Progenitor cell of endocrine pancreas (in vitro differentiated cells): ENCODE measurements at places on chromosomes 5 and 9. TPM values are rescaled to one million over a fixed set of nuclear protein-coding genes. Genes with fewer than 3 reads are reported as not detected.

The FBXL7 gene
- 14.8 and 15.4 TPM in 2 replicates for total RNA-seq

The LCN15 gene
- total RNA-seq, result not detected in 2 replicates

The PCDHGA10 gene
- 14.3 and 14.6 TPM in 2 replicates for total RNA-seq

The SLC36A3 gene
- not detected in 2 replicates for total RNA-seq

The PDZD2 gene
- 2.4 and 3.1 TPM in 2 replicates for total RNA-seq

The FRMPD1 gene
- total RNA-seq, result 0.31 and 0.44 TPM in 2 replicates

- DNase-seq, result no peak
Measured at GRCh38 chr9:15743512-15743911, 190.7 kb downstream of the CCDC171 start.

- no peak for DNase-seq
Measured at GRCh38 chr9:5493679-5494511, 16.4 kb upstream of the PDCD1LG2 start.

The PCDHA9 gene
- total RNA-seq, result 3.4 and 3.8 TPM in 2 replicates

- no peak for DNase-seq
Measured at GRCh38 chr9:30410273-30410672, 1974.2 kb upstream of the ACO1 start.

GRCh38 chr5:140293091-140293848, 9.6 kb downstream of the PFDN1 start:
- no peak for DNase-seq

The ARID3C gene
- 8.5 and 12.0 TPM in 2 replicates for total RNA-seq

GRCh38 chr5:36694351-36694750, 87.9 kb downstream of the SLC1A3 start:
- no peak for DNase-seq

GRCh38 chr9:112863214-112863613, 27.5 kb downstream of the SLC46A2 start:
- no peak for DNase-seq

GRCh38 chr5:10977011-10977410, 216.0 kb upstream of the DAP start:
- no peak for DNase-seq

- no peak for DNase-seq
Measured at GRCh38 chr5:11363631-11364178, 540.5 kb downstream of the CTNND2 start.

DNA sequence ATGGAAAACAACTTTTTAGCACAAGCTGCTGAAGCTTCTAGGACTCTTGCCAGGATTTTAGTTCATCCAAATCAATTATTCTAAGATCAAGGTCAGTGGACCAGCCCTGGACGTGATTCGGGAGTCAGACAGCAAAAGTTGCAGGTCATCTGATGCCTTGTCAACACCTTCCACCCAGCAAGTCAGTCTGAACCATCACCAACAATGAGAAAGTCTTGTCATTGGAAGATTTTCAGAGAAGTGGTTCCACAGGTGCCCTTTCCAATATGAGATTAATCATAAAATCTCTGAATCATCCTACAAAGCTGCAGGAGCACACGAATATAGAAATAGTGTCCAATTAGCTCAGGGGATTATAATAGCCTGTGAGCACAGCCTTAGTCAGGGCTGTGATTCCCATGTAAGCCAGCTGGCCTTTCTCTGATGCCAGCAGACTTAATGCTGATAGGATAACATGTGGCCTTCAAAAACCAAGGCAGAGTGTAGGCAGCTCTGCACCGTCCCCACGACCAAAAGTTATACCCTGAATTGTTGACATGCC, 445.0 kb upstream of the TRPC7 start:
- DNase-seq, result no peak

GRCh38 chr5:116982035-116982434, 407.4 kb upstream of the SEMA6A start:
- DNase-seq, result no peak

GRCh38 chr5:6525910-6526309, 77.3 kb downstream of the UBE2QL1 start:
- DNase-seq, result no peak

The HTR1A gene
- not detected in 2 replicates for total RNA-seq

- no peak for DNase-seq
Measured at GRCh38 chr5:119291877-119292276, 63.9 kb upstream of the TNFAIP8 start.

The CENPP gene
- 5.0 and 6.9 TPM in 2 replicates for total RNA-seq

DNA sequence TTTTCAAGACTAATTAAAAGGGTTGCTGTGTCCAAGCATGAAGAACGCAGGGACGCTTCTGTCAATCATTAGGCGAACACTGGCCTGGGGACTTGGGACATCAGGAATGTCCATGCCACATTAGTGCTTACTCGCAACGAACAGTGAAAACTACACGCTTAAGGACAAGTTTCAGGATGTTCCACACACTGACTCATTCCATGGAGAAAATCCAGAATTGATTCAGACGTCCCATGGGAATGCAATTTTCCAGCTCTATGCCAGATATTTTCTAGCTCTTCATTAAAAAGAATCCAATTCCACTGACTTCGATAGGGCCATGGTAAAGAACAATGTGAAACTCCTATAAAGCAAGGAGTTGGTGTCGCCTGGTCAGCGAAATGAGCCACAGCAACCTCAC, 98.2 kb downstream of the CAMSAP1 start:
- no peak for DNase-seq

DNA sequence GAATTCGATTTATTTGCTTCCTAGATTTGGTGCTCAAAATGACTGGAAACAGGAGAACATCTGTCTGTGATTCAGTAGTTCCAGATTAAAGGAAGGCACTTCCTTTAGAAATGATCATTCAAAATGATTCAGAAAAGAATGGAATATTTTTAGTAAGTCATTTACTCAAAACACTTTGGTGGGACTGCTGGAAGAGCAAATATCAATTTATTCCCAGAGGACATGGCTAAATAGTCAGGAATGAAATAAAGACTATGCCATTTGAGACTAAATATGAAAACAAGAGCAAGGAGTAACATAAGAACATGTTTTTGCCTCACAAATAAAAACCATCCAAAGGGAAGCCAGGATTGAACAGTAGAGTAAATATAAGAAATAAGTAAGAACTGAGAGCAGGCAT, 138.6 kb upstream of the RASA1 start:
- DNase-seq, result no peak
